ENCODE measurements at places on chromosomes 5 and 9.

GRCh38 chr9:133986061-133986460, 6.1 kb downstream of the VAV2 start:
- no peak for DNase-seq

DNA sequence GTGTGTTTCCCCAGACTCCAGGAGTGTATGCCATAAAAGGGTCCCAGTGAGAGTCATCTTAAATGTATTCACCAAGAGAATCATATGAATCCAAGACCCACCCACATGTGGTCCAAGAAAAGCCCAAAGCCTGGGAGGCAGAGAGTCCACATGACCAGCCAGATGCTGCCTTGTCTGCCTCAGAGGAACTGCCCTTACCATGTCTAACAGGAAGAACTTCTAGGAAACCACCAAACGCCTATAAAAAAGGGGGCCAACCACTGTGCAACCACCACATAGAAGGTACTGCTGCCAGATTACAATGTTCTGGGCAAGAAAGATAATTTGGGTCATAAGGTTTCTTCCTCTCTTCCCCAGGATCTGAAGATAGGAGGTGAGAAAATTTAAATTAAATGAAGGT, 129.8 kb upstream of the SLC24A2 start:
- DNase-seq, result no peak

- DNase-seq, result no peak
Measured at GRCh38 chr9:121812159-121812735, 160.8 kb downstream of the DAB2IP start.

GRCh38 chr5:60444661-60445360, 255.2 kb downstream of the DEPDC1B start:
- DNase-seq, result no peak

- DNase-seq, result peak; percentile 52
Measured at GRCh38 chr5:66807743-66808142, 211.6 kb downstream of the MAST4 start.

GRCh38 chr9:96122751-96123150, 179.2 kb downstream of the HSD17B3 start:
- DNase-seq, result no peak

DNA sequence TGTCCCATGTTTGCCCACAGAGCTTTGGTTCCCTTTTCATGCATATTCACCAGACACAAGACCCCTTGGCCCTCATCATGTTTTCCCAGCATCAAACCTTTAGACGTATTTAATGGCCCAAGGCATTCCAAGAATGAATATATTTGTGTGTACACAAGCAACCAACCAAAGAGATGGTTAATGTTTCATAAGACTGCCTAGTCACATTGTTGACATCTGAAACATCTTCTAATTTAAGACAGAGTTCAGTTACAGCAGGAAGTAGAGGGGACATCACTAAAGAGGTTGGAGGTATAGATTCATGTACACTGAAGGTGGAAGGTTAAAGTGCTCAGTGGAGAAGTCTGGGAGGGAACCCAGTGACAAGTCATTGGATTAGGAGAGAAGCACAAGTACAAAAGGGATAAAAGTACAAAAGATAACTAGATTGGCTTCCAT, 49.1 kb downstream of the SUSD1 start:
- no peak for DNase-seq

GRCh38 chr5:16082053-16082452, 97.5 kb downstream of the MARCHF11 start:
- no peak for DNase-seq

- DNase-seq, result no peak
Measured at GRCh38 chr5:125277494-125278154, 531.2 kb upstream of the ZNF608 start.

DNA sequence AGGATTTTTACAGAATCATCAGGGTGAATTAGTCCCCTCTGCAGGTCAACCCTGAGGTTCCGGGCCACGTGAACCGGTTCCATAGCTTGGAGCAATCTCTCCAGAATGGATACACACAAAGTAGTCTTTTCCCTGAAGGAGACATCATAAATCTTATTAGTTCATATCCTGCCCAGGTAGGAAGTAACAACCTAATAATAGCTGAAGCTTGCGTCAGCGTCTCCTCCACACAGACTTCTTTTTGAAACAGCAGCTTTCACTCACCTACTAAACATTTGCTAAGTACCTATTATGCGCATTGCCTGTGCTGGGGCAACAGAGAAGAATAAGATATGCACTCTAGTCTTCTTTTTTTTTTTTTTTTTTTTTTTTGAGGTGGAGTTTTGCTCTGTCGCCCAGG, 9.4 kb downstream of the PSMD5 start:
- DNase-seq, result no peak

GRCh38 chr9:122360891-122361290, 9.9 kb upstream of the PTGS1 start:
- DNase-seq, result no peak

- DNase-seq, result no peak
Measured at GRCh38 chr5:151123897-151124751, 33.5 kb downstream of the ANXA6 start.

GRCh38 chr9:13992138-13993088, 321.5 kb downstream of the NFIB start:
- no peak for DNase-seq

DNA sequence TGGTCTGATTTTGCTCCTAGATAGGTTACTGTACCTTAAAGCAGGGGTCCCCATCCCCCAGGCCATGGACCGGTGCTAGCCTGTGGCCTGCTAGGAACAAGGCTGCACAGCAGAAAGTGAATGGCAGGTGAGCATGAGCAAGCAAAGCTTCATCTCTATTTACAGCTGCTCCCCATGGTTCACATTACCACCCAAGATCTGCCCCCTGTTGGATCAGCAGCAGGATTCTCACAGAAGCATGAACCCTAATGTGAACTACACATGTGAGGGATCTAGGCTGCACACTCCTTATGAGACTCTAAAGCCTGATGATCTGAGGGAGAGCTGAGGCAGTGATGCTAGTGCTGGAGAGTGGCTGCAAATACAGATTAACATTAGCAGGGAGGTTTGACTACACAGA, 78.1 kb downstream of the DRD1 start:
- no peak for DNase-seq

DNA sequence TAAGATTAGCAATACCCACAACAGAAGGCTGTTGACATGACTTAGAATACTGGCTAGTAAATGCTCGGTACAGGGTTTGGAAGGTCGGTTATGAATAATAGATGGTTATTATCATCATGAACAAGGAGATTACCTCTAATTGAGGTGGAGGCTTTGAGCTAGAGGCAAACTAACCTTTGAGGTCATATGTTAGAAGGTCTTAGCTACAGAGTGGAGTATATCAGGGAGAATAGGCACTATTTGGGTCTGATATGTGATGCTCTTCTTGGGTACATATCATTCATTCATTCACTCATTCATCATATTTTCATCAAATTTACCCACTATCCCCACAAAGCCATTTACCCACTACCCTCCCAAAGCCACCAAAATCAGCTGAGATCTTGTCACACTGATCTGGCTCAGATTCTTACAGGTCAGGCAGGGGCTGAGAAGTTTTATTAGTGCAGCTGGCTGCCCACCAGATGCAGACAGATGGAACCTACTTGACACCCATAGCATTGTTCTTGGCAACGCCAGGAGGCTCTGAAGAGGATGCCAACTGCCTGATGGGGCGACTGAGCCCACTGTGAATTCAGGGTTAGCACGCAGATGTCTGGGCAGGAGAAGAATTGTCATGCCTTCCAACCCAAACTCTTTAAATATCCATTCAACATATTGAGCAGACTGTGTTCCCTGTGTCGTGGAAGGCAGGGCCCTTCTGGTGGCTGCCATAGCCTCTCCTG, 90.2 kb upstream of the SH3PXD2B start:
- DNase-seq, result no peak

- DNase-seq, result no peak
Measured at GRCh38 chr5:131416729-131417128, 152.9 kb downstream of the CDC42SE2 start.

- no peak for DNase-seq
Measured at GRCh38 chr5:51203598-51203997, 179.7 kb upstream of the ISL1 start.

GRCh38 chr9:82940376-82940775, 122.6 kb downstream of the RASEF start:
- no peak for DNase-seq

DNA sequence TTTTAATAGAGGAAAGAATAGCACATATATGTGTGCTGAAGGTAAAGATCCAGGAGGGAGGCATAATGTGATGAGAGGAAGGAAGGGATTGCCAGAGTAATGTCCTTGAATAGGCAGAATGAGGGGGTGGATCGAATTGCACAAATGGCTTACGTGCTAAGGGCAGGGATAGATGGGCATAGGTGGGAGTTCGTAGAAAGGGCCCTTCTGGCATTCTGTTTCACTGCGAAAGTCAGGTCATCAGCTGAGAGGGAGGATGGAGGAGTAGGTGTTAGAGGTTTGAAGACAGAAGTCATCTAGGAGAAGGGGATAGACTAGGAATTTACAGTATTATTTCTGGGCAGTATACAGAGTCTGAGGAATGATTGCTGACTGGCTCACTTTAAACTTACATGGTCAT, 32.1 kb downstream of the CNOT6 start:
- no peak for DNase-seq

- DNase-seq, result no peak
Measured at GRCh38 chr5:98904780-98905179, 24.0 kb downstream of the CHD1 start.

DNA sequence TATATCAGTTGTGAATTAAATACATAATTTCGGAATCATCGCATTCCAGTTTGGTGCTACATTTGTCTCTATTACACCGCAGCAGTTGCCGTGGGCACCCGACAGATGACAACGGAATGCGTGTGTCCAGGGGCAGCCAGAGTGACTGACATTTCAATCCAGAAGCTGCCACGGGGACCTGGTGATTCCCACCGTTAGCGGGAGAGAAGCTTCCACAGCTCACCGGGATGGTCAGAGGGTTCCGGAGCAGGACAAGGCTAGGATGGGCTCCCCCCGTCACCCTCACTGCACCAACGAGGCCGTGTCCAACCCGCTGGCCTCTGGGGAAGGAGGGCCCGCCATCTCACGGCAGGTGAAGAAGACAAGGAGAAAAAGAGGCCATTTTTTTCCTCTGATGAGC, 86.8 kb downstream of the GTF3C4 start:
- no peak for DNase-seq

- DNase-seq, result no peak
Measured at GRCh38 chr5:60147791-60148190, 254.3 kb upstream of the PDE4D start.

DNA sequence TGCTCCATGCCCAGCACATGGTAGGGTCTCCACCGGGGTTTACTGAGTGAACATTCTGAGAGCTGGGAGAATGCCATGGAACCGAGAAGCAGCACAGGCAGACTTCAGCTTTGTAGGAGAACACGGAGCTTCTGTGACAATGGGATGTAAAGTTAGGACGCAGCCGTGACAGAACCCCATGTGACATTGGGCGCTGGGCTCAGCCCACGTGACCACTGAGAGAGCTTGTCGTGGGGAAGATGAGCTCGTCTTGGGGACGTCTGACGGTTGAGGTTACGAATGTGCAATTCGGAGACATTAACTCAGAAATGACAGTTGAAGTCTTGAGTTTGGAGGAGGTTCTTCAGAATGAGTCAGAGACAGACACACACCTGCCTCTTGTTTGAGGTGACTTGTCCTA, 13.5 kb downstream of the SDHA start:
- DNase-seq, result no peak

- no peak for DNase-seq
Measured at GRCh38 chr5:109486200-109486804, 76.5 kb upstream of the PJA2 start.

DNA sequence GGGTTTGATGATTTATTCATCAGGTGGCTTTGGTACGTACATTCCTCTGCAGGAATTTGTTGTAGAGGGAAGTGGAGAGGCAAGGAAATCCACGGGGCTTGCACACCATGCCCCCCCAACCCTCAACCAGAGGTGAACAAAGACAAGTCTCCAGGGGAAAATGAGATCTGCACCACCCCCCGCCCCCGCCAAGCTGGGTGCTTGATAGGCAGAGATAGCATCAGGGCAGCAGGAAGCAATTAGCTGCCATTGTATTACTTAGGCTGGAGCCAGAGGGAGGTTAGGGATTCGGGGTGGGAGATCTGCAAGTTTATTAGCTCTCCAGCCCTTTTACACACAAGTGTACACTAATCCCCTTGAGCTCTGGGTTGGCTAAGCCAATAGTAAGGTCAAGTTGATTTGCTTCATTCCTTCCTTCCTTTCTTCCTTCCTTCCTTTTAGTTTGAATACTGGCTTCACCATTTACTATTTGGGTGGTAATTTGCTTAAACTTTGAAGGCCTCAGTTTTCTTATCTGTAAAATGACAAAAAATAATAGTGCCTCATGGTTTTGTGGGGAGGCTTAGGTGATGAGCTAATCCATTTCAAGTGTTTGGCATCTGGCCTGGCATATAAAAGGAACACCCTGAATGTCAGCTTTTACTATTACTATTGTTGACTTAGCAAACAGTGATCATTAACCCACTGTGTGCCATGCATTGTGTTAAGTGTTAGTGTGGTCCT, 34.1 kb downstream of the SPRY4 start:
- DNase-seq, result peak; percentile 55

GRCh38 chr5:51383131-51384121, at the start of gene ISL1:
Gene ISL1 (plus strand): TSS chr5:51383448. CDS start chr5:51383672, 224 bp downstream.
- DNase-seq, result no peak

DNA sequence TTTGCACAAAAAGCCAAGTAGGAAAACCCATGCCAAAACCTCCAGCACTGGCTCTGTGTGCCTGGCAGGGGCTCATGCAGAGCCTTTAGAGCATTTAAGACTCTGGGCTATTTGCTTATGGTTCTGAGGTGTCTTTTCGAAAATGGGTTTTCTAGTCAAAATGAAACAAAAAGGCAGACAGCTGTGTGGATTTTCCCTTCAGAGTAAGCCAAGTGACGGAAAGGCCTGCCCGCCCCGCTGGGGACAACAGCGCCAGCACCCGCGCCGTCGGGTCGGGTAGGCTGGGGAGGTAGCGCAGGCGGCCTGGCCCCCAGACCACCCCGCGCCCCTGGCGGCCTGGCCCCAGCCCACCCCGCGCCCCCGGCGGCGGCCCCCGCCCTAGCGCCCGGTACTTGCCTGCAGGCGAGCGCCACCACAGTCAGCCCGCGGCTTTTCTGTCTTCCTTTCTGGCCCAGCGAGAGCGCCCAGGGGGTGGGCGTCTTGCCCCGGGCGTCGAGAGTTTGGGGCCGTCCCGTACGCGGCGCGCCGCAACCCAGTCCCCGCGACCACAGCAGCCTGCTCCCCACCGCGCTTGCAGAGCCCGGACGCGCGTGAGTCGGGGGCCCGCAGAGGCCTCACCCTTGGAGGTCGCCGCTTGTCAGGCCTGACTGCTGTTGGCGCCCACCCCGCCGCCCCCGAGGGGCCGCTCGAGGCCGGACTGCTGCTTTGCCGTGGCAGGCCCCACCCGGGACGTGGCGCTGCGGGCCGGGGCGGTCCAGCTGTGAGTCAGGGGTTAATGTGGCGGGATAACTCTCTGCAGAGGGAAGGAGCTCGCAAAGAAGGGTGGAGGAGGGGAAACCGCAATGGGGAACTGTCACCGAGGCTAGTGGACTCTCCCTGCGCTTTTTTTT, at the start of gene TICAM2:
Gene TICAM2 (minus strand): TSS at position 779 of the 890 bp plus-strand sequence. CDS start 21,223 bp downstream, outside the sequence.
- peak; percentile 68 for DNase-seq

- no peak for DNase-seq
Measured at GRCh38 chr5:40390281-40391149, 289.2 kb upstream of the PTGER4 start.
